ENCODE measurements at places on chromosomes 5 and 9.

GRCh38 chr9:18404434-18405029 lies 69.4 kb upstream of the ADAMTSL1 start:
- no peak for DNase-seq

DNA sequence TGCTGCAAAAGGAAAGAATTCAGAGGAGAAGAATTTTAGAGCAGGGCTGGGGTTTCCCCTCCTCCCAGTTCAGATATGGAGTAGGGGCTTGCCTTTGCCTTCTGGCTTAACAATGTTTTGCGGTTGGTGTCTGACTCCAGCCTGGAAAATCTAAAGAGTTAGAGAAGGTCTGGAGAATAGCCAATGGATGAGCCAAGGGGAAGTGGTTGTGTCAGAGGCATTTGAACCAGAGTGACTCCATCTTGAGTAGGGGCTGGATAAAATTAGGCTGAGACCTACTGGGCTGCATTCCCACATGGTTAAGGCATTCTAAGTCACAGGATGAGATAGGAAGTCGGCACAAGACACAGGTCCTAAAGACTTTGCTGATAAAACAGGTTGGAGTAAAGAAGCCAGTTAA lies 133.7 kb downstream of the DIRAS2 start:
- DNase-seq = no peak

- DNase-seq = no peak
Observed at GRCh38 chr9:30280229-30280900, 2104.1 kb upstream of the ACO1 start.

- DNase-seq = peak; percentile 28
Observed at GRCh38 chr5:21236971-21237427, 1249.0 kb upstream of the CDH18 start.

DNA sequence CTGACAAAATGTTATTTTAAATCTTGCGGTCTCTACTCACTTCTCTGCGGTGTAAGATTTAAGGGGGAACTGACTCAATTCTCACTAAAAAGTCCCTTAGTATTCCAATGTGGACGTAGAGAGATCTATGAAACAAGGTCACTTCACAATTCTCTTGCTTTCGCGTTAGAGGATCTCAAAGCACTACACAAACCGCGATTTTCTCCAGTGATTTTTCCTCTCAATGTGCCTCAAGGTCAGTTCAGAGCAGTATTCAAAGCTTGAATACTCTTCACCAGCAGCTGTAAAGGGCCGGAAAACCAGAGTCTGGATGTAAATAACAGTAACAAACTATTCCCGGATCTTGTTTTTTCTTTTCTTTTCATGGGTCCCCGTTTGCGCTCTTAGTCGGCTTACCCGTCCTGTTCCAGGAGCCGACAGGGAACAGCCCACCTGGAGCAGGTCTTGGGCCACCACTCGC lies 128.2 kb downstream of the TMEM161B start:
- DNase-seq = no peak

DNA sequence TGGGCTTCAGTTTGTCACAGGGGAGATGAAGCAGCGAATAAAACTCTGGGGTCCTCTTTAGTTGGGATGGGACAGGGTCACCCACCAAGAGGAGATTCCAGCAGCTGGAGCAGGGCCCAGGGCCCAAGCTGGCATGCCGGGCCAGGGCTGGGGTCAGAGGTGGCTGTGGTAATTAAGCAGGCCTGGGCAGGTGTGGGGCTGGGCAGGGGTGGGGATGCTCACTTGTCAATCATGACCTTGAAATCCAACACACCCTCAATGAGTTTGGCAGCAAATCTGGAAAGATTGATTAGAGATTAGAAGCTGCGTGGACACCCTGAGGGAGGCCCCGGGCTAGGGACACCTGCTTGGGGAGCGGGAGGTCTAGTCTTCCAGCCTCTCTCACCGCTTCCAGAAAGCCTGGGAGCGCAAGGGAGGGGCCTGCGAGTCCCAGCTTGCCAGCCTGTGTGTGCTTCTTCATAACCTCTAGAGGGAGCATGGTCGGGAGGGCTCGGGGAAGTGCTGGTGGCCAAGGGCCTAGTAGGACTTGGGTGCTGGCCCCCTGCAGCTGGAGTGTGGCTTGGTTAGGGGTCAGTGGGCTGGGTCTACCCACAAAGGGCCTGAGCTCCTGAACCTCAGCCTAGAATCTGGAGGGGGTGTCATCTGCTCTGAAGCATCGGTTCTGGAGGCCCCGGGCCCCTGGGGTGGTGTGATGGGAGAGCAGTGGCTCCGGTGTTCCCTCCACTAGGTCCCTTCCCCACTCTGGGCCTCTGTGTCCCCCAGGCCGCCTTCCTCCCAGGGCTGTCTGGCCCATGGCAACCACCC lies 7.6 kb downstream of the CRAT start:
- DNase-seq = peak; percentile 42

DNA sequence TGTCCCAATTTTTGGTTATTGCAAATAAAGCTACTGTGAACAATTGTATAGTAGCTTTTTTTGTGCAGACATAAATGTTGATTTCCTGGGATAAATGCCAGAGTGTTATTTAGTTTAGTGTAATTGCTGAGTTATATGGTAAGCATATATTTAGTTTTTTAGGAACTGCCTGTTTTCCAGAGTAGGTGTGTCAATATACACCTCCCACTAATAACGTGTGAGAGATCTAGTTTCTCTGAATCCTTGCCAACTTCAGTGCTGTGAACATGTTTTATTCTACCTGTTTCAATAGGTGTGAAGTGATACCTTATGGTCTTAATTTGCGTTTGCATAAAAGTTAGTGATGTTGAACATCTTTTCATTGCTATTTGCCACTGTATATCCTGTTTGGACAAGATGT lies 9.1 kb upstream of the OR2S2 start:
- DNase-seq = no peak

DNA sequence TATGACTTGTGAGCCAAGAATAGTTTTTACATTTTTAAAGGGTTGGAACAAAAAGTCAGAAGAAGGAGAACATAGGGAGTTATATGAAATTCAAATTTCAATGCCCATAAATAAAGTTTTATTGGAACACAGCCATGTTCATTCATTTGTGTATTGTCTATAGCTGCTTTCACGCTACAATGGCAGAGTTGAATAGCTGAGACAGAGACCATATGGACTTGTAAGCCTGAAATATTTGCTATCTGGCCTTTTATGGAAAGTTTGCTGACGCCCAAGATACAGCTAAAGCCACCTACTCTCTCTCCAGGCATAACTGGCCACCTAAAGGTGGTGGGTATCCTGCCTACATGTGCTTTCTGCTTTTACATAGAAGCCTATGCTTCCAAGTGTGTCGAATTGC lies 10.9 kb downstream of the DAB2IP start:
- peak; percentile 48 for DNase-seq

DNA sequence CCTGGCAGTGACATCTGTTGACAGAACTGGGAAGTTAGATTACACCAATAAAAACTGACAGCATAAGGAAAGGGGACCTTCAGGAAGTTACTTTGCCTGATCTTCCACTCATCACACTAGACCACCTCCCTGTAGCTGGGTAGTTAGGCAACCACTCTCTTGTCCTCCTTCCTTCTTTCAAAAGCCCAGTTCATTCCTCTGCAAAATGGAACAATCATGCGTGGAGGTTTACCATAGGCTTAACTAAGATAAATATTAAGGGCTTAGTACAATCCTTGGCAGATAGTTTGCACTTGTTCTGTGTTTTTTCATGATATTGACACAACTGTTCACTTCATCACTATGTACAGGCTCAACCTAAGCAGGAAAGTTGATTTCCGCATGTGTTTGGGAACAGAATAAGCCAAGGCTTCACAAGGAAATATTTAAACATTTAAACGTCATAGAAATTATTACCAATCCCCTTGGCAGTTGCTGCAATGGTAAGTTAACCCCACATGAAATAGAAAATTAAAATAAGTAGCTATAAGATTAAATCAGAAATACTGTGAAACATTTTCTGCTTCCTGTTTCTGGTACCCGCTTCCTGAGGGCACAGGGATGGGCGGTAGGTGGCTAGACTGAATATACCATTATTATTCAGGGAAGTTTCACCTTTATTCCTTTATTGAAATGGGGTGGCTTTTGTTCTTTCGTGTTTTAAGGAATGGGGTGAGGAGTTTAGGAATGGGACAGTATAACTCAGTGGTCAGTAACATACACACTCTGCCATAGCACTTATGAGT lies 9.9 kb upstream of the PTGER4 start:
- DNase-seq = no peak

DNA sequence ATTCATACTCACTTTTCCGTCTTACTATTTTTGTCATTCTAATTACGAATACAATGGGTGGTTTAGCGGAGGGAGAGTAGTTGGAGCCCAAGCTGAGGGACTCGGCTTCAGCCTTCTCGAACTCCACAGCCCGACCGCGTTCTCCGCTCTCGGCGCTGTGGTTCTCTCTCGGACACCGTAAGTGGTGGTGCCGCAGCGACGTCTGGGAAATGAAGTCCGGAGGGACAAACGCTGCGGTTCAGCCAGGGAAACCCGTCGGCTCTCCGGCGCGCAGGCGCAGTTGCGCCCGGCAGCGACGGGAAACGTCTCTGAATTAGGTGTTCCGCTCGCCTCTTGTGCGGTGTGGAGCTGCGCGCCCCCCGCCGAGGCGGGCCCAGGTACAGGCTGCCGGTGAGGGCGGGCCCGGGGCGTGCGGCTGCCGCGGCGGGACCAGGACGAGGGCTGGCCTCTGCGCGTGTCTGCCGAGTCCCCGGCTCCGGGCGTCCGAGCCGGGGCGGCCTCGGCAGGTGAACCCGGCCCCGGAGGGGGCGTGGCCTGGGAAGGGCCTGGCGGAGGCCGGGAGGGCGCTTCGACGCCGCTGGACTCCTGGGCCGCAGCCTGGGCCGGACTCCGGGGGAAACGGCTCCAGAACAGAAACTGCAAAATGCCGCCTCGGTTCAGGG lies at the start of gene ZNF879:
TSS of gene ZNF879 (plus strand) at position 277 of the 662 bp plus-strand sequence. CDS start 1,201 bp downstream, outside the sequence.
- peak; percentile 63 for DNase-seq

DNA sequence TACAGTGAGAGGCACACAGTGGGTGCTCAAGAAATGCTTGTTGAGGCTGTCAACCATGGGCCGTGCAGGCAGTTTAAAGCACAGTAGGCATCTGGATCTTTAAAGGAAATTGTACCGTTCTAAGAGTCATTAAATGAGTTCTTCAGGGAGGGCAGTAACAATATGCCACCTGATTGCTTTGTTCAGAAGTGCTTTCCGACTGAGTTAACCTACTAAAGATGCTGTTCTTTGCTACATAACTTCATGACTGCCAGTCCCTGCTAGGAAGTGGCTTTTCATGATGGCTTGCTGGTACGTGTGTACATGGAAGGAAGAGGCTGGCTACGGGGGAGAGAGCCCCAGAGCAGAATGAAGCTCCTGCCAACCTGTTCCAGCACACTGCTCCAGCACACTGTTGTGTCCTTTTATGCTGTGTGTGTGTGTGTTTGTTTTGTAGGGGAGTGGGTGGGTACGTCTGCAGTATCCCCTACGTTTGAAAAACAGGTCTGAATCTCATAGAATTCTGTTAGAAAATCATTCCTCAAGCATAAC lies 41.9 kb upstream of the PPP2R2B start:
- DNase-seq = no peak

GRCh38 chr5:111747337-111747736 lies 9.7 kb downstream of the NREP start:
- no peak for DNase-seq

GRCh38 chr9:20043461-20043860 lies 254.6 kb upstream of the SLC24A2 start:
- no peak for DNase-seq

DNA sequence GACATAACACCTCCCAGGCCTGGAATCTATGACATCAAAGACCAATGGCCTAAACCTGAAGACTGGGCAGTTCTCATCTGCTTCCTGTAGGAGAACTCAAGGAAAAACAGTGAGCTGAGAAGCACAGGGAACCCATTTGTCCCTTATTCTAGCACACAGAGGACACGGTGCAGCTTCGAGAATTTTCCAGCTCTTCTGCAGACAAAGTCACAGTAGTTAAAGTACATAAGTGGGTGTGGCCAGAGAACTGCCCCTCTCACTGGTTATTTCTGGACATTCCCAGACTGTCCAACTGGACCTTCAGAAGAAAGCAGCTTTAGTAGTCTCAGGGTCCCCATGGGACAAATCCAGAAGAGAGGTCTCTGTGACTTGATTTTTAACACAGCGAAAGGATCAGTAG lies 114.6 kb downstream of the KLHL3 start:
- DNase-seq = no peak

DNA sequence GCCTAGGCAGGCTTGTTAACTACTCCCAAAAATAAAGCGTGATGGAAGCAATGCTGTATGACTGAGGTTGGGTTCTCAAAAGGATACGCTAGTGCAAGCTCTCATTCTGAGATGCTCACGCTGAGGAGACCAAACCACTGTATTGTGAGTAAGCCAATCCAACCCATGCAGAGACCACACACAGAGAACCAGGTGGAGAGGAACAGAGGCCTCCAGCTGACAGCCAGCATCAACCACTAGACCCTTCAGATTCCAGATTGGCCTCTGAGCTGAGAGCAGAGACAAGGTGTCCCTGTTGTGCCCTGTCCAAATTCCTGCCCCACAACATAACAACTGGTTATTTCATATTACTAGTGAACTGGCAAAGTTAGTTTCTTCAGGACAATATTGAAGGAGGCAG lies 4.5 kb downstream of the TSTD2 start:
- no peak for DNase-seq

- DNase-seq = no peak
Observed at GRCh38 chr5:146959360-146959759, 80.8 kb upstream of the PPP2R2B start.

- no peak for DNase-seq
Observed at GRCh38 chr5:132449060-132449459, 41.5 kb downstream of the IRF1 start.

DNA sequence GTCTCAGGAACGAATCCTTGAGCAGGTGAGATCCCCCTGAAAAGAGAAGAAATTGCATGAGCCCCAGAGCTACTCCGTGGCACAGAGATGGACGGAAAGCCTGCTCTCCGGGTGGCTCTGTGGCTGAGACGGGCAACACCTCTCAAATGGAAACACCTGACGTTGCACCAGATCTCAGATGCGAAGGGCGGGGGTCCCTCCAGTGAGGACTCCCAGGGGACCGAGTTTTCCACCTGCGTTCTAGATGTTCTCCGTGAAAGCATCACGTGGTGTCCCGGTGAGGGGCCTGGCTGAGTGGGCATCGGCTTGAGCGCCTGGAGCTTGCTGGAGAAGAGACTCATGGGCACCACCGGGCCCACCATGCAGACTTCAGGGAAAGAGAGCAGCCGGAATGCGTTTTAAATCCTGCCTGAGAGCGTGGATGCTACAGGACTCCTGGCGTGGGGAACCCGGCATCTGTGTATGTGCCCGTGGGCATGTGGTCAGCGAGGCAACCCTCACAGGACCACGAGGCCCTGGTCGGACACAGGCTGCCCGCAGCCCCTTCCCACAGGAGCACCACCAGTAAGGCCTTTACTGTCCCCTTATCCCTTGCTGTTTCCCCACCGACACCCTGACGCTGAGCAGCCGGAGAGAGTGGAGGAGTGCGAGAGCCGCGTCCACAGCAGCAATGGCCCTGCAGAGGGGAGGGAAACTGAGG lies 378.4 kb upstream of the IRX4 start:
- DNase-seq = no peak

All from NCI-H1694 treated with DMSO at 0.1 percent for 48 hours (cell line).